ENCODE measurements at places on chromosomes 7 and 10.

DNA sequence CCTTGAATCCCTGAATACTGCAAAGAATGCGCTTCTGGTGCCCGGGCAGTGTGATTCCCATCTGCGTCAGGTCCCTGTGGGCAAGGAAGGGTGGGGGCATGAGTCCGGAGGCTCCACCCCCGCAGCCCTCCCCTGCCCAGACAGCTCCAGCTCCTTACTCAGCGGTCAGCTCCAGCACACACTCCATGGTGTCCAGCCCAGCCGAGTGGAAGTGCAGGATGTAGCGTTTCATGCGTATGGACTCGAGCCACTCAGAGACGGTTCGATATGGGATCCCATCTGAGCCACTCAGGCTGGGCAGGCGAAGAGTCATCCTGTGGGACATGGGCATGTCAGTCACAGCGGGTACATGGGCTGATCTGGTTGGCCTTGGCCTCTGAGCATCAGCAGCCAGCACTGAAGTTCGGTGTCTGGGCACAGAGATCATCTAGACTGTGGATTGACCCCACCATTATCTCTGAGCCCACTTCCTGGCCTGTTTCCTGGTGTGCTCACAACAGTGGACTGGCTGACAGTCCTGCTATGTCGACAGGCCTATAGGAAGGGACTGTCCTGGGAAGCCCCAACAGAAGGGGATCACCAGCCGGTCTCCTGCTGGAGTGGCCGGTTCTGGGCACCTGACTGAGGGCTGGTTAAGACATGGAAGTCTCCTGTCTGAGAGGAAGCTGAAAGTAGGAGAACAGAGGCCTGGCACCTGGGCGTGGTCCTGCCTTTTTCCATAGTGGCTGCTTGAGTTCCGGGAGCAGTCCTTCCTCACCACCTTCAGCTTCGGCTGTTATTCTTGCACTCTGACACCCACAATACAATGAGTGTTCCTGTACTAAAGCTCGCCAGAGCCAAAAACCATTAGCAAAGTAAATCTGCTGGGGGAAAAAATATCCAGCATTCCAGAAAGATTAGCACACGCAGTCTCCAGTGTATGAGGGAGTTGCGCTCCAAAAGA lies 10.6 kb downstream of the ZYX start:
- no peak for DNase-seq

- no peak for DNase-seq
These were observed 275.5 kb downstream of the ELFN1 start for GRCh38 chr7:1945558-1945957.

DNA sequence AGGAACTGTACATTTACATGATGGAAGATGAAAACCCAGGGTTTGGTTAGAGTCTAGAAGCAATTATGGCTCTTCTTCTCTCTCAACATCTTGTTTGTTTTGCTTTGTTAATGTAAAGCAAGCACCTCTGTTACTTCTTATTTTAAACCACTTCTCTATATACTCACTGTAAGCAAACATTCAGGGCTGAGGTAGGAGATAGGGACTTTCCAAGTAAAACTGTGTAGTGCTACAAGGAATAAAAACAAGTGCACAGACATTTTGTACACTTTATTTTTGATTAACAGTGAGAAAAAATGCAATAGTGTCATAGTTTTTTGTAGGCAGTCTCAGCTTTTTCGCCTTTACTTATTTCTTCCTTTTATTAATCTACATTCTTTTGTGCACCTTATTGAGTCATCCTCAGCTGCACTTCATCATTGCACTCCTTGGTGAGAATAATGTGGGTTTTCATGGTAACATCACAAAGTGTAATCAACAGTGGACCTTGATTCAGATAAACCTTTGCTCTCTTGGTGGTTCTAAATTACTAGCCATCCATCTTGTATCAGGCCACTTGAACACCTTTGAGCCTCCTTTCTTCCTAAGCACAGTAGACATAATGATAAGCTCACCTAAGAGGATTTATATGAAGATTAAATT lies 52.9 kb downstream of the ELMO1 start:
- no peak for DNase-seq

- DNase-seq: peak; percentile 37
These were observed 49.9 kb downstream of the PWWP2B start for GRCh38 chr10:132446661-132447445.

DNA sequence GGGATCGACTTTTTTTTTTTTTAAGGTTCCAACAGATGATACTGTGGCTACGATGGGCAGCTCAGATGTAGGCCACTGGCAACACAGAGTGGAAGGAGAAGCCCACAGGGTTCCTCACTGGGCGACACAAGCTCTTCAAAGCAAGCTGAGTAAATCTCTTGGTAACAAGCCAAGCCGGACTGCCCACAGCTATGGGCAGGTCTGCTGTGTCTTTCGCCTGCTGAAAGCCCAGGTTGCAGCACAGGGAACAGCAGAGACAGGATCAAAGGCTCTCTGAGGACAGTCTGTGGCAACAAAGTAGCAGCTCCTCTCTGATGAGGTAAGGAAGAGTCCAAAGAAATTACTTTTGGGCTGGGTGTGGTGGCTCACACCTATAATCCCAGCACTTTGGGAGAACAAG lies 83.6 kb downstream of the KCNMA1 start:
- DNase-seq: no peak

Data from NCI-H774 (cell line).